Stimulated activated CD4-positive, alpha-beta T cell treated with anti-CD3 and anti-CD28 coated beads, Interleukin-2, amount 100 ng/mL, for 48 hours (primary cell): ENCODE measurements at places on chromosomes 1 and 21.

GRCh38 chr1:174968750-174969244, 30.9 kb upstream of the CACYBP start:
- DNase-seq: no peak

DNA sequence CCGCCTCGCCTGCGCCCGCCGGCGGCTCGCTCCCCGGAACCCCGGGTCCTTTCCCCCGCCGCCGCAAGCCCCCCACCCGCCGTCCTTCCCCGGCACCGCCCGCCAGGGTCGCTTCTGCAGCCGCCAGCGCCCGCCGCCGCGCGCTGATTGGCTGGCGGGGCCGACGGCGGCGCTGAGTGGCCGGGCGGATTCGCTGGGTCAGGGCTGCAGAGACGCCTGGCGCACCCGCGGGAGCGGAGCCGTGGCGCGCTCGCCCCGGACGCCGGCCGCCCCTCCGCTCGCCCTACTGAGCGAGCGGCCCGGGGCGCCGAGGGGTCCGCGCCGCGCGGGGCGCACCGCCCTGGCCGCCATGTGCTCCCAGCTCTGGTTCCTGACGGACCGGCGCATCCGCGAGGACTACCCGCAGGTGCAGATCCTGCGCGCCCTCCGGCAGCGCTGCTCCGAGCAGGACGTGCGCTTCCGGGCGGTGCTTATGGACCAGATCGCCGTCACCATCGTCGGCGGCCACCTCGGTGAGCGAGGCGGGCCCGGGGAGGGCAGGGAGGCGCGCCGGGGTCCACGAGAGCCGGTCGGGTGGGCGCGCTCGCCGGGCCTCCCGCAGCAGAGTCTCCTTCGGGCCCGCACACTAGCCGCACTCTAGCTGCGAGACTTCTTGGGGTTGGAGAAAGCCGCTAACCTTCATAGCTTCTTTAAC, at the start of gene RIMKLA:
RIMKLA (plus strand) TSS at position 207 of the 694 bp plus-strand sequence; CDS start at position 350, 143 bp downstream.
- peak; percentile 34 for DNase-seq

- DNase-seq: no peak
Measured at GRCh38 chr1:18643154-18644012, 12.7 kb downstream of the PAX7 start.

DNA sequence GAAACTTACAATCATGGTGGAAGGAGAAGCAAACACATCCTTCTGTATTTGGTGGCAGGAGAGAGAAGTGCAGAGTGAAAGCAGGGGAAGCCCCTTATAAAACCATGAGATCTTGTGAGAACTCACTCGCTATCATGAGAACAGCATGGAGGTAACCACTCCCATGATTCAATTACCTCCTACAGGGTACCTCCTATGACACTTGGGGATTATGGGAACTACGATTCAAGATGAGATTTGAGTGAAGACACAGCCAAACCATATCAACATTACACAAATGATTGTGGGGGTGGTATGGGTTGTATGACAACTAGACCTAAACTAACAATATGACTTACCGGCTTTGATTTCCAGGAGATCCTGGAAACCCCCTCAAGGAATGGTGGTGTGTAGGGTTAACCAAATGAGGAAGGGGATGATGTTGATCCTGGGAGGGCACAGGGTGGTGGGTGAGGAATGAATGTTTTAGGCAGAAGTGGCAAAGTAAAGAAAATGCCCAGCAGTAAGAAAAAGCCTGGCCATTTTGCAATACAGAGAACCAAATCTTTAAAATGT, 80.5 kb downstream of the FGGY start:
- DNase-seq: no peak

DNA sequence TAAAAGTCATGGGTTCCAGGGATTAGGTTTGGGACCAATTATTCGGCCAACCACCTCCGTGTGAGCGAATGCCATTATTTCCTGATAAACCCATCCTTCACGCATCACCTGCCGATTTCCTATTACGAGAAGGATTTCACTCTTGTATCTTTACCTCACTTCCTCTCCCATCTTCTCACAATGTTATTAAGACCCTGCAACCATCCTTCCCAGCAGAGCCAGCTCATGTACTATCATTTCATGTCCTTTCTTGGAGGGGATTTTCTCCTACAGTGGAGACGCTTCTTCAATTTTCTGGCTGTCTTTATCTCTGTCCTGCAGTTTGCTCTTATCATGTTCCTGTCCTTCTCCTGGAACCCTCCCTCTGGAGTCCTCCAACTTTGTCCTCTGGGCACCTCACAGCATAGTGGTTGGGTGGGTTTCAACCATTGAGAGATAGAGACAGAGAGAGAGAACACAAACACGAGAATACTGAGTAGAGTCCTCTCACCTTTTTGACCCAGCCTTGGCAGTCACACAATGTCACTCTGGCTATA, 192.2 kb downstream of the DYRK1A start:
- no peak for DNase-seq

DNA sequence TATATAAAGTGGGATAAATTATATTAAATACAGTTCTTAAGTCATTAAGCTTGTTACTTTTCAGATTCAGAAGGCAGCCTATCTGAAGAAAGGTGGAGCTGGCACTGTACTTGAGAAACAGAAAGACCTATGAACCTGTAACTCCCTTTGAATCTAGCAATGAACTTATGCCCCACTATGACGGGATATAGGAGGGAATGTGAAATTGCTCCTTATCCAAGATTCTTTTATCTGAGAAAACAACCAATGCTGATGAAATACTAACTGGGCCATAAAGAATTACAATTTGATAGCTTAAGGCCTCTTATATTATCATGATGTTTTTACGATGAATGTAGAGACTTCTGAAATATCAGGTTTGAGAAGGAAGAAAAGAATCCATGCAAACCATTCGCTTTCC, 50.1 kb downstream of the ATP1B1 start:
- no peak for DNase-seq

- DNase-seq: no peak
Measured at GRCh38 chr1:242890192-242890741, 364.8 kb downstream of the CEP170 start.

- DNase-seq: no peak
Measured at GRCh38 chr1:210827481-210827880, 306.5 kb downstream of the KCNH1 start.

GRCh38 chr21:31034378-31034777, 3.9 kb downstream of the KRTAP19-8 start:
- no peak for DNase-seq

DNA sequence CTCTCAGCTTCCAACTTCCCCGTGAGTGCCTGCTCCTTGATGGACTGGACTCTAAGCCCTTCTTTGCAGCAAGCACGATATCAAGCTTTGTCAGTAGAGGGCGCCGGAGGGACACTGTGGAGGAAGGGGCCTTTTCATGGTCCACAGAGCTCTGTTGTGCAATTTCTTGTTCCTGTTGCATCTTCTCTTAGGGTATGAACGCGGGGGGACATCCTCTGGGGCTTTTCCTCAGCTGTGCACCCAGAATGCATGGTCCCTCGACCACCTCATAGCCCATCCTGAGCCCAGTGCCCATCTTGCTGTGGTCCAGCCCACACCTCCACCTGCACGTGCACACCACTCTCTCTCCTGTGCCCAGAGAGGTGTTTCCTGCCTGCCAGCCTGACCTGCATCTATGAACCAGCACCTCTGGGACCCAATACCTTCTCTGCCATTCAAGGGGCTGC, 556.8 kb downstream of the PTPRU start:
- DNase-seq: peak; percentile 73

- no peak for DNase-seq
Measured at GRCh38 chr1:180616439-180616838, 15.4 kb upstream of the XPR1 start.

GRCh38 chr1:176643536-176643935, 180.6 kb downstream of the PAPPA2 start:
- no peak for DNase-seq

- DNase-seq: no peak
Measured at GRCh38 chr1:219188331-219188803, 14.7 kb downstream of the LYPLAL1 start.

- peak; percentile 38 for DNase-seq
Measured at GRCh38 chr21:46551636-46552241, 53.1 kb downstream of the S100B start.

- no peak for DNase-seq
Measured at GRCh38 chr1:1400576-1401456, 1.7 kb upstream of the CCNL2 start.

DNA sequence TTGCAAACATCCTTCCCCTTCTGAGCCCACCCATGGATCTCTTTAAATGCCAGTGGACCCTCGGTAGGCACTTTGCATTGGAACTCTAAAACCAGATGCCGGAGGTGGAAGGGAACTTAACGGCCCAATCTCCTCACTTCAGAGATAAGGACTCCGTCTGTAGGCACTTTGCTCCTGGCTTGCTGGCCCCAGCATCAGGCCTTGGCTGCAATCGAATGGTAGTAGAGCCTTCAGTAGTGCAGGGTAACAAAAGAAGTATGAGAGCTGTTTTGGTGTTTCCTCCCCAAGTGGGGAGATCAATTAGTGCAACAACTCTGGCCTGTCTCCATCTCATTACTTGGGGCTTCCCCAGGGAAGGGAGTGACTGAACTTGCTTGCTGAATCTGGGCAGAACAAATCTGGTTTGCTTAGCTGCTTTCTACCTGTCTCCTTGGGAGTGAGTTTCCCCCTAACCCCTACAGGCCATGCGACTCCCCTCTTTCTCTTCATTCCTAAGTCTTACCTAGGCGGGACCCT, 70.8 kb downstream of the TENT5C start:
- no peak for DNase-seq

DNA sequence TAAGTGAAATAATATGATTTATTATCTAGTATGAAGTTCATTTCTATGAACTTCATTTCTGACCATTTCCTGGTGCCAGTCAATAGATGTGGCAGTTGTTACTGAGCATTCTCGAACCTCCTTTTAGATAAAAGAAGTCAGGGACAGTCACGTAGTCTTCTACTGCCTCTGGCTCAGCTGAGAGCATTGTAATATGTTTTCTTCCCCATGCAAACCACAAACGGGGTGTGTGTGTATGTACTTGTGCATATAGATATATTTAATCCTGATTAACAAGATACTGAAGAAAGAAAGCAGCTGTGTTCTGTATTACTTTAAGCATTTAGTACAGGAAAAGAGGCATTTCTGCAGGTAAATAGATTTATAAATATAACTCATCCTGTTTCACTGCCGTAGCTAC, 21.6 kb downstream of the ZNF684 start:
- no peak for DNase-seq

DNA sequence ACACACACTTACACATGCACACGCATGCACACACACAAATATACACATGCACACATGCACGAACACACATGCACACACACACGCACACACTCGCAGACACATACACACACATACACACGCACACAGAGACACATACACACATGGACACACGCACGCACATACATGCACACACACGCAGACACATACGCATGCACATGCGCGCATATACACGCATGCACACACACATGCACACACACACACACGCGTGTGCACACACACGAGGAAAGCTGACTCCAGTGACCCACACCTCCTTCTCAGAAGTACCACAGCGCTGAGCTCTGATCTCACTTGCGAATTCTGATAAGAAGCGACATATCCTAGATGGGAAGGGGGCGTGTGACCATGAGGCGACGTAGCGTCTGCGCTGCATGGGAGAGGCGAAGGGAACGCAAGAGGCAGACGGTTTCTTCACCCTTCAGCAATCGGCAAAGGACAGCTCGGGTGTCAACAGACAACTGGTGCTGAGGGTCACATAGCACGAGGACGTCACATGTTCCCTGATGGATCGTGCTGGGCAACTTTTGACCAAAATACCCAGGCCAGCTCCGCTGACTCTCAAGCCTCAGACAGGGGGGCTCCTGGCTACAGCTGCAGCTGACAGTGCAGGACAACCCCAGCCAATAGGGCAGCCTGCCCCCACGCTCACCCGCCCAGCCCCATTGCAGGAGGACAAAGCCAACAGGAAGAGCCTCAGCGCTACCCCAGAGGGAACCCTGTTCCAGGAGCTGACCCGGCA, 16.0 kb upstream of the PDE9A start:
- no peak for DNase-seq

- no peak for DNase-seq
Measured at GRCh38 chr1:62917805-62918204, 133.9 kb downstream of the ATG4C start.
